ENCODE measurements at places on chromosomes 1 and 21. TPM values are rescaled to one million over a fixed set of nuclear protein-coding genes. Genes with fewer than 3 reads are reported as not detected.

Gene TEDDM1
- polyA plus RNA-seq = 0.11 TPM

Gene PIAS3
- 55.4 TPM for polyA plus RNA-seq

Gene MSTO1
- polyA plus RNA-seq = 57.3 TPM

Gene ESPN
- polyA plus RNA-seq = 10.1 TPM
